ENCODE measurements at places on chromosomes 16 and 17. TPM values are rescaled to one million over a fixed set of nuclear protein-coding genes. Genes with fewer than 3 reads are reported as not detected.

Gene KRT20
- not detected for total RNA-seq

Gene IRX3
- 0.74 TPM for total RNA-seq

Gene MEOX1
- 1.8 TPM for total RNA-seq

DNA sequence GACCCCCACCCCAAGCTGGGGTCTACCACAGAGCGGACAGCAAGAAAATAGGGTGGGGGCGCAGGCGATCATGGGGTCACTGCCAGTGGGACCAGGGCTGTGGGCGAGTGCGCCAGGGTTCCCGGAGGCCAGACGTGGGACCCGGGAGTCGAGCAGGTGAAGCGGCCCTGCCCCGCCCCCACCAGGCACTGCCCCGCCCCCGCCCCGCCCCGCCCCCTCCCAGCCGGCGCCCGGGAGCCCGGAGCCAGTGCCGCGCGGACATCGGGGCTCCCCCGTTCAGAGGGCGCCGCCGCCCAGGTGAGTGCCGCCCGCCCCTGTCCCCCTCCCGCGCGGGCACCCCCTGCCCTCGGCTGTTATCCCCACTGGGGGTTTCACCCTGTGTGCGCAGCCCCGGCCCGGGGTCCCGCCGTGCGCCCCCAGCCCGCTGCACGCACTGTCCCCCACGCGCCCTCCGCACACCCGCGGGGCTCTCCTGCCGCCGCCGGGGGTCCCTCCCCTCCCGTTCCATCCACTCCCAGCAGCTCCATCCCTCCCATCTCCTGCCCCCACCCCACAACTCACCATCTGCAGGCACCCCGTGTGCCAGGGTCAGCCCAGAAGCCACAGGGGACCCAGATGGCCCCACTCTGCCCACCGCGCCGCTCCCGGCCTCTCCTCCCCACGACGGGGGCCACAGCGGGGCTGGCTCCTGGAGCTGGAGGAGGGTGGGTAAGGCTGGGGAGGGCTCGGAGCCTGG, at the start of gene SSTR5:
TSS of gene SSTR5 (plus strand) at position 222 of the 736 bp plus-strand sequence. CDS start 6,122 bp downstream, outside the sequence.
- no peak within 1 kb of the TSS for H3K4me3 ChIP-seq
- H3K36me3 ChIP-seq, result no peaks in the 10 kb centered on the region
- H3K27ac ChIP-seq, result no peak within 1 kb of the TSS

DNA sequence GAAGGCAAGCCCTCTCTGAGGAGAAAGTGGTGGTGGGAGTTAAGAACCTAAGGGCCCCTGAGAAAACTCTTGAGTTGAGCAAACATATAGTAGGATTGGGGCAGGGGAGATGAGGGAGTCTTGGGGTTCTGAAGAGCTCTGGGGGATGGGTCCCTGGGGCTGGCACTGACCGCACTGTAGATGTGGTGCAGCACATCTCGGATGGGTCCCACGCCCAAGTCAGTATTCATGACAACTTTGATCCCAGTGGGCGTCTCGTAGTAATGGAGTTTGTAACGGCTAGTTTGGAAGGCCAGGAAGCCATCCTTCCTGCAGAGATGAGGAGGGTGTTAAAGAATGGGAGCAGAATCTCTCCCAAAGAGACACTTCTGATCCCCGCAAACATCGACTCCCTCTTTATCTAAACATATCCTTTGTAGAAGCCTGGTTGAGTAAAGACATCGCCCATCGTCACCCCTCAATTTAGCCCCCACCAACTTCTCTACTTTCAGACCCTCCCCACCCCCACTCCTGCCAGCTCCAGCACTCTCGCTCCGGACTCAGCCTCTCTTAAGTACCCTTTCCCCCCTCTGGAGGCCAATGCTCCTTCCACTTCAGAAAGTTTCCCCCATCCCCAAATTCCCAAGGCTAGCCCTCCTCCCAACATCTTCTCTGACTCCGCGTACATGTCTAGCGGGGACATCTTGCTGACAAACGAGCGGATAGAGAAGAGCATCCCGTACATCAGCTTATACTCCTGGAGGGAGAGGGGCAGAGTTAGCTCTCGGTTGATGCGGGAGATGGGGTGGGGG, 710 bp downstream of the TRAPPC1 start:
- H3K27ac ChIP-seq, result peak overlapping the region; percentile 99
- no peaks in the 10 kb centered on the region for H3K27me3 ChIP-seq
- DNase-seq, result no peak
- H3K4me1 ChIP-seq, result peaks cover 36% of the 10 kb centered on the region
- peaks cover 24% of the 10 kb centered on the region for H3K36me3 ChIP-seq

GRCh38 chr17:3963237-3964201, 718 bp downstream of the ATP2A3 start:
- H3K27me3 ChIP-seq, result no peaks in the 10 kb centered on the region
- peak overlapping the region; percentile 86 for H3K4me3 ChIP-seq
- H3K4me1 ChIP-seq, result peaks cover 47% of the 10 kb centered on the region
- H3K27ac ChIP-seq, result peak overlapping the region; percentile 68

- H3K4me3 ChIP-seq, result peak overlapping the region; percentile 47
- H3K27me3 ChIP-seq, result no peaks in the 10 kb centered on the region
- peaks cover 63% of the 10 kb centered on the region for H3K36me3 ChIP-seq
- no peak for DNase-seq
- peaks cover 68% of the 10 kb centered on the region for H3K4me1 ChIP-seq
Measured at GRCh38 chr17:77407321-77408277, 266.8 kb downstream of the SEC14L1 start.

DNA sequence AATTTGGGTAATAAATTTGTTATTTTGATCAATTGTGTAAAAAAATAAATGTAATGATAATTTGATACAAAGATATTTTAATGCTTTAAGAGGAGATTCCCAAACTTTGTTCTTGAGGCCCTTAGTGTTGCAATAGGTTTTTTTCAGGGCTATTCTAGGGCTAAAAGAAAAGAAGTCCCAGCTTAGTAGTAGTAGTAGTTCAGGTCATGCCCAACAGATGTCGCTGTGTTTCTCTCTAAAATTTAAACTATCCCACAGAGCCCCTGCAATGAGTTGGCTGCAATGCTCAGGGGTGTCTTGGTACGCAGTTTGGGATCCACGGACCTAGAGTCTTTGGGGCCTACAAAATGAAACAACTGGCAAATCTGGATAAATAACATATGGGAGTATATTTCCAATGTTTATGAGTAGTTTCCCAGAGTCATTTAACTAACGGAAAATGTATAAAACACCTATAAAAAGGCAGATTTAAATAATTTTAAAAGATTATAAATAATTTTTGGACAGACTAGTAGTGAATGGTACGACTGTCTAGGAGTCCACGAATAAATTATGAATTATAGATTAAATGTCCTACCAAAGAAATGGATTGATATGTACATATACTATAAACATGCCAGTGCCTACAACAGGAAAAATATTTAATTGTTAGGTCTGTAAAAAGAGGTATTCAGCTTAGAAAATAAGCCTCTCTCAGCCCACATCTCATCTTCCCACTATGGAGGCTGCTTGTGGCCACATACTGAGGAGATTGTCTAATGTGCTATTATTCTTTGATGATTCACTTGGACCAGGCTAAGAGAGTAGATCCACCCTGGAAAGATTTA, 228.5 kb upstream of the PMFBP1 start:
- DNase-seq, result no peak
- H3K27me3 ChIP-seq, result no peaks in the 10 kb centered on the region
- H3K27ac ChIP-seq, result no peak overlapping the region
- H3K4me1 ChIP-seq, result no peaks in the 10 kb centered on the region
- no peaks in the 10 kb centered on the region for H3K36me3 ChIP-seq
- H3K4me3 ChIP-seq, result no peak overlapping the region

- H3K4me1 ChIP-seq, result peaks cover 4% of the 10 kb centered on the region
- peaks cover 8% of the 10 kb centered on the region for H3K27me3 ChIP-seq
- no peaks in the 10 kb centered on the region for H3K36me3 ChIP-seq
- H3K27ac ChIP-seq, result no peak overlapping the region
Measured at GRCh38 chr16:23728112-23728477, 15.1 kb upstream of the ERN2 start.

DNA sequence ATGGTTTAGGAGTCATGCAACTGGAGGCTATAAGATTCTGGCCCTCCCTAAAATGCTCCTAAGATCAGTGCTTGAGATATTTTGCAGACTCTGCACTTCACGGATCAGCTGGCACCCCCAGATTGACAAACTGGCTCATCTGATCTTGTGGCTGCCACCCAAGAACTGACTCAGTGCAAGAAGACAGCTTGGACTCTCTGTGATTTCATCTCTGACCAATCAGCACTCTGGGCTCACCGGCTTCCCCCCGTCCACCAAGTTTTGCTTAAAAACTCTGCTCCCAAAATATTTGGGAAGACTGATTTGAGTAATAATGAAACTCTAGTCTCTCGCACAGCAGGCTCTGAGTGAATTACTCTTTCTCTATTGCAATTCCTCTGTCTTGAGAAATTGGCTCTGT, 26.3 kb upstream of the CCL2 start:
- H3K4me1 ChIP-seq, result no peaks in the 10 kb centered on the region
- no peaks in the 10 kb centered on the region for H3K36me3 ChIP-seq
- H3K4me3 ChIP-seq, result no peak overlapping the region
- no peak for DNase-seq
